ENCODE measurements at places on chromosomes 13 and 19.
A peak's percentile ranks its signal among the peaks of the same experiment; 100 is the strongest.

DNA sequence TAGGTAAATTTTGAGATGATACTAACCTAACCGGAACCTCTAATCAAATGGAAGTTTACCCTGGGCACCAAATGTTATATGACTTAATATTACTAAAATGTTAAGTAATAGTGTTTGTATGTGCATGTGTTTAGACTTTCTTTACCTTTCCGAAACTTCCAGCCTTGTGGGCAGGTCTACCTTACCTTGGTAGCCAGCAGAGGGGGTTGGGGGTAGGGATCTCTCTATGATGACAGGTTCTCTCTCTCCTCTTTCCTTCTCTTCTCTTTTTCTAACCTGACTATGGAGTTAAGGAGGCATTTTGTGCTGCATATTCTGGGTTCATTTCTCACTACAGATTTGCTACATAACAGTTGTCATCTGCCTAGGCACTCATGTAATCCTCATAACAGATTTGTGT lies 6.8 kb upstream of the FRY start:
- no peaks in the 10 kb centered on the region for H3K27me3 ChIP-seq
- no peak for DNase-seq
- no peaks in the 10 kb centered on the region for H3K36me3 ChIP-seq
- no peaks in the 10 kb centered on the region for H3K4me1 ChIP-seq
- H3K4me3 ChIP-seq, result no peak overlapping the region

- no peaks in the 10 kb centered on the region for H3K4me1 ChIP-seq
- H3K27me3 ChIP-seq, result no peaks in the 10 kb centered on the region
- no peak overlapping the region for H3K27ac ChIP-seq
Observed at GRCh38 chr13:23437916-23438315, 4.4 kb upstream of the SACS start.

DNA sequence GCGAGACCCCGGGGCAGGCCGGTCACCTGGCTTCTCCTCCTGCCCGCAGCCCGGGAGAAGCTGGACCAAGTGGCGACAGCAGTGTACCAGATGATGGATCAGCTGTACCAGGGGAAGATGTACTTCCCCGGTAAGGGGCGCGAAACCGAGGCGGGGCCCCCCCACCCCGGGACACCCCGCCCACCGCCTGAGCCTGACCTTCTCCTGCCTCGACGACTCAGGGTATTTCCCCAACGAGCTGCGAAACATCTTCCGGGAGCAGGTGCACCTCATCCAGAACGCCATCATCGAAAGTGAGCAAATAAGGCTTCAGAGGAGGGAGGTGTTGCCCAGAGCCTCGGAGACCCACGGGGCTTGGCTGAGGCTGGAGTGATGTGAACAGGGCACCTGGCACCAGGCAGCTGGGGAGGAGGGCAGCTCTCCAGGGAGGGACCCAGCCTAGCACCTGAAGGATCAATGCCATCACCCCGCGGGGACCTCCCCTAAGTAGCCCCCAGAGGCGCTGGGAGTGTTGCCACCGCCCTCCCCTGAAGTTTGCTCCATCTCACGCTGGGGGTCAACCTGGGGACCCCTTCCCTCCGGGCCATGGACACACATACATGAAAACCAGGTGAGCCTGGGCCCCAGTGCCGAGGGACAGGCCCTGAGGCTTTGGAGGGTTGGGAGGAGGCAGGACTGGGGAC lies 629 bp downstream of the IZUMO4 start:
- 0 out of 2 replicates have a peak, but pooled peaks cover 3% of the 10 kb centered on the region for H3K4me1 ChIP-seq
- no peak for DNase-seq

- DNase-seq, result no peak
- H3K4me3 ChIP-seq, result no peak overlapping the region
- H3K4me1 ChIP-seq, result no peaks in the 10 kb centered on the region
- no peaks in the 10 kb centered on the region for H3K27me3 ChIP-seq
- H3K27ac ChIP-seq, result no peak overlapping the region
Observed at GRCh38 chr13:107450431-107450830, 764.9 kb downstream of the LIG4 start.

- DNase-seq, result no peak
- H3K27me3 ChIP-seq, result no peaks in the 10 kb centered on the region
- H3K36me3 ChIP-seq, result no peaks in the 10 kb centered on the region
- no peak overlapping the region for H3K4me3 ChIP-seq
Observed at GRCh38 chr13:50409220-50409619, 394.0 kb downstream of the KCNRG start.

GRCh38 chr19:4086411-4086867 lies 19.7 kb upstream of the ZBTB7A start:
- no peaks in the 10 kb centered on the region for H3K27me3 ChIP-seq
- no peak overlapping the region for H3K4me3 ChIP-seq
- no peak for DNase-seq

DNA sequence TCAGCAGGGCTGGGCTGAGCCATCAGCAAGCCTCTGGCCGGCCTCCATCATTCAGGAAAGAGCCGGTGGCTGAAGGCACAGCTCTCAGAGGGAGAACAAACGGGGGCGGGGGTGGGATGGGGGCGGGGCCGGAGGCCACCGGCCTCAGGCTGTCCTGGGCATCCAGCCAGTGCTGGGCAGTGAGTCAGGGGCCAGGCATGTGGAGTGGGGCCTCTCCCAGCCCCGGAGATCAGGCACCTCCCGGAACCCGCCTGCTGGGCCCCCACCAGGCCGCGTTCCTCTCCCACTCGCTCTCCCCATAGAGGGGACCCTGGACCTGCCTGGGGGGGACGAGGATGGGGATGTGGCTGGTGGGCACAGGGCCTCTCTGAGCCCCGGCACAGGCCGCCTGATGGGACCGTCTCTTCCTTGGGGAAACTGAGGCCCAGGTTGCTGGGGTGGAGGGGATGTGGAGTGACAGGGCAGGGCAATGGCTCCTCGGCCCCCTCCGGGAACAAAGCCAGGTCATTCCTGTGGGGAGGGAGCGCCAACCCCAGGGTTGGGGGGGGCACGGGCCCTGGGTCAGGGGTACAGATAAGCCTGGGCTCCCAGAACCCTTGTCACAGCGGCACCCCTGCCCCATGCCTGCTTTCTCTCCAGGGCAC lies 12.9 kb downstream of the SPC24 start:
- DNase-seq, result peak; percentile 59
- H3K4me3 ChIP-seq, result no peak overlapping the region
- no peaks in the 10 kb centered on the region for H3K27me3 ChIP-seq

DNA sequence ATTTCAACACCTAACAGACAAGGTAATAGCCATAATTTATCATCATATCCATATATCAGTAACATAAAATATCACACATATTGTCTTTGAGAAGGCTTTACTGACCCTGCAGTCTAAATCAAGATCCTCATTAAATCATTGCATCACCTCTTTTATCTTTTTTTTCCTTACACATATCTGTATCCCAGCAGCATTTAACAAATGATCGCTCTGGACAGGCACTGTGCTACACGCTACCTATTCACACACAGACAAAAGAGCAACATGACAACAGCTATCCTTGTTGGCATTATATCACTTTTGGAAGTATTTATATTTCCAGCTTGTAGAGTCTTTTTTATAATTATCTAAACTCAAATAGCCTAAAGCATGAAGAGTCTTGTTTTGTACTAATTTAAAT lies 73.3 kb upstream of the NBEA start:
- no peaks in the 10 kb centered on the region for H3K4me1 ChIP-seq
- no peaks in the 10 kb centered on the region for H3K36me3 ChIP-seq
- no peaks in the 10 kb centered on the region for H3K27me3 ChIP-seq
- H3K27ac ChIP-seq, result no peak overlapping the region

- no peak overlapping the region for H3K4me3 ChIP-seq
- H3K27me3 ChIP-seq, result no peaks in the 10 kb centered on the region
- no peaks in the 10 kb centered on the region for H3K4me1 ChIP-seq
- no peak overlapping the region for H3K27ac ChIP-seq
- DNase-seq, result no peak
- no peaks in the 10 kb centered on the region for H3K36me3 ChIP-seq
Observed at GRCh38 chr13:40440990-40441820, 225.2 kb downstream of the FOXO1 start.

DNA sequence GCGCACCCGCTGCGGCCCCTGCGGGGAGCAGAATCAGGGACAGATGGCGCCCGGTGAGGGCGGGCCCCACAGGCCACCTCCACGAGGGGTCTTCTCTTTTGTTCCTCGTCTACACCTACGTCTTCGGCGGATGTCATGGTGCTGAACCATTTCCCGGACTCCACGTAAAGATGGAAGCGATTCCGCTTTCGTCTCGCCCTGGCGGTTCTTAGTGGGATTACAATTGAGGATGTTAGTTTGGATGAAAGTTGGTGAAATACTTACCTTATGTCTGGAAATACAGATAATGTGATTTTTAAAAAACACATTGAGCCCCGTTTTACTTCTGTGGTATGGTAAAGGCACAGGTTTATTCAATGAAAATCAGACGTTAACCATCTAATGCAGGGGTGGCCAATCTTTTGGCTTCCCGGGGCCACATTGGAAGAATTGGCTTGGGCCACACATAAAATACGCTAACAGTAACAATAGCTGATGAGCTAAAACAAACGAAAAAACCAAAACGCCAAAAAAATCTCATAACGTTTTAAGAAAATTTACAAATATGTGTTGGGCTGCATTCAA lies 1.4 kb upstream of the ZMYM5 start:
- H3K4me3 ChIP-seq, result peak overlapping the region; percentile 54
- H3K36me3 ChIP-seq, result no peaks in the 10 kb centered on the region

Data from Panc1 (cell line).